ENCODE measurements at places on chromosomes 4 and X.

DNA sequence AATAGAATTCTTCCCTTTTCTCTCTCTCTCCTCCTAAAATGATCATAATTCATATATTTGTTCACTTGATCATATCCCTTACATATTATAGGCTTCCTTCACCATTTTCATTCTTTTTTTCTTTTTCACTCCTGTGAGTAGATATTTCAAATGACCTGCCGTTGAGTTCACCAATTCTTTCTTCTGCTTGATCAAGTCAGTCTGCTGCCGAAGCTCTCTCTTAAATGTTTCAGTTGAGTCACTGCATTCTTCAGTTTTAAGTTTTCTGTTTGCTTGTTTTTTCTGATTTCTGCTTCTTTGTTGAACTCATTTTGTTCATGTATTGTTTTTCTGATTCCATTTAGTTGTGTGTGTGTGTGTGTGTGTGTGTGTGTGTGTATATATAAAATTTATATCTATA, 354.3 kb downstream of the GPAT3 start:
- no peak for DNase-seq

- DNase-seq = no peak
These were observed 167.8 kb downstream of the ANTXR2 start for GRCh38 chr4:79905212-79905611.

GRCh38 chr4:182286931-182287330, 43.7 kb downstream of the TENM3 start:
- DNase-seq = no peak

GRCh38 chr4:3168029-3168428, 80.9 kb upstream of the MSANTD1 start:
- no peak for DNase-seq

DNA sequence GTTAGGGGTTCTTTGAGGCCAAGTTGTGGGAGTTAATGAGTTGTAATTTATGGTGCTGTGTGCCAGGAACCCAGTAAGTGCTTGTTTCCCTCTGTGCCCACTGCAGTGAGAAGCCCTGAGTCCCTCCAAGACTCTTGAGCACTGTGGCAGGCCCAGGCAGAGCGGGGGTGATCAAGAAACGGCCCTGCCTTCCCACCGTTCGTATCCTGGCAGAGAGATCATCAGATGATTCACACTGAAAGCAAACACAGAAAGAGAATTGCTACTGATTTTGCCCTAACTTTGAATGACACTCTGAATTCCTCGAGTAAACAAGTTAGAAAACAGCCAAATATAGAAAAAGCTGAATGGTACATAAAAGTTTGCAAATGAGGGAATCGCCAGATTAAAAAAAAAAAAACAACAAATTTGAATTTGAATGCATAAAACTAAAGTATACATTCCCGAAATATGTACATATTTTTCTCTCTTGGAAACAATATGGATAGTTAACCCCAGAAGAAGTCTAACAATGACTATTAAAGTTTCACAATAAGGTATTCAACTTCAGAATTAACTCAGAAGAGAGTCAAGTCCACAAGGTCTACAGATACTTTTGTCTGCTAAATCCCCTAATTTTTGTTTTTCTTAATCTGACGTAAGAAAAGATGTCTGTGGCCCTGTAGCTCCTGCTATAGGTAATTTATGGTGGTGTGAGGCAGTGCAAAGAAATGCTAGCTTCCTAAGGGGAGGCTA, 71.8 kb downstream of the AFAP1 start:
- DNase-seq = no peak

DNA sequence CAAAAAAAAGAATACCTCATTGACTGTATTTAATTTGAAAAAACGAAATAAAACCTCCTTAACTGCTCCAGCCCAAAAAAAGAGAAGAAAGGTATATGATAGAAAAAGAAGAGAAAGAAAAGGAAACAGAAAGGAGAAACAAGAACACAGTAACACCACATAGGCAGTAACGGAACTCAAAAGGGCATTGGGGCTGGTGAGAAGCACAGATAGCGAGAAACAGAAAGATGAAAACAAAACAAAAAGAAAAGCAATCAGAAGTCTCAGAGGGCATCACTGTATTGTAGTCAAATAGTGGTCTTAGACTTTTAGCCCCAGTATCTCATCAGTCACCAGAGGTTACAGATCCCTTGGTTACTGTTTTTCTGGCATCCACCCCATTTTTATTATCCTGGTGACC, 88.6 kb downstream of the NFKB1 start:
- DNase-seq = no peak

GRCh38 chr4:20395160-20395773, 143.6 kb downstream of the SLIT2 start:
- DNase-seq = no peak
